ENCODE measurements at places on chromosomes 16 and 17.

DNA sequence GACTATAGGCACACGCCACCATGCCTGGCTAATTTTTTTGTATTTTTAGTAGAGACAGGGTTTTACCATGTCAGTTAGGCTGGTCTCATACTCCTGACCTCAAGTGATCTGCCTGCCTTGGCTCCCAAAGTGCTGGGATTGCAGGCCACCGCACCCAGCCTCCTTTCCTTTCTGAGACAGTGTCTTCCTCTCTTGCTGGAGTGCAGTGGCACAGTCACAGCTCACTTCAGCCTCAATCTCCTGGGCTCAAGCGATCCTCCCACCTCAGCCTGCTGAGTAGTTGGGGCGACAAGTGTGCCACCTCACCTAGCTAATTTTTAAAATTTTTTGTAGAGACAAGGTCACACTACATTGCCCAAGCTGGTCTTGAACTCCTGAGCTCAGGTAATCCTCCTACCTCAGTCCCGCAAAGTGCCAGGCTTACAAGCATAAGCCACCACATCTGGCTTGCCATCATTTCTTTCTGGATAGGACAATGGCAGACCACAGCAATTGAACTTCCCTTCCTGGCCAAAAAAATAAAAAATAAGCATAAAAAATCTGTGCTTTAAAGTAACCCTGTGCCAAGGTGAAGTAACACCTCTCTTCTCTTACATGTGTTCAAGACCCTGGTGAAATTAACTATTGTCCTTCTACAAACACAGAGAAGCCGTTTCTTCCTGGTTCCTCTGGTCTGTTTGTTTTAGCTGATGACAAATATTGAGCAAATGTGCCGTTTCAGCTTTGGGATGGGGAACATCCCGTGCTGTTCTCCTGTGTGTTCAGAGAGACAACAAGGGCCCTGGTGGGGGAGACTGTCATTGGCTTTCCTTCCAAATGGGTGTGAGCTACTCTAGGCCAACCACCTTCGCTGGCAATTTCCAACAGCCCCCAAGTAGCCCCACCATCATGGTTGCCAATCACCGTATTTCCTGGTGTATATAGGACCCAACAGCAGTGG is 60.2 kb downstream of the EMP2 start:
- no peak for DNase-seq

- peak; percentile 43 for DNase-seq
These were observed 20.8 kb upstream of the ZNF423 start for GRCh38 chr16:49876716-49877129.

GRCh38 chr16:88939972-88940861 is 36.8 kb downstream of the CBFA2T3 start:
- DNase-seq, result no peak

DNA sequence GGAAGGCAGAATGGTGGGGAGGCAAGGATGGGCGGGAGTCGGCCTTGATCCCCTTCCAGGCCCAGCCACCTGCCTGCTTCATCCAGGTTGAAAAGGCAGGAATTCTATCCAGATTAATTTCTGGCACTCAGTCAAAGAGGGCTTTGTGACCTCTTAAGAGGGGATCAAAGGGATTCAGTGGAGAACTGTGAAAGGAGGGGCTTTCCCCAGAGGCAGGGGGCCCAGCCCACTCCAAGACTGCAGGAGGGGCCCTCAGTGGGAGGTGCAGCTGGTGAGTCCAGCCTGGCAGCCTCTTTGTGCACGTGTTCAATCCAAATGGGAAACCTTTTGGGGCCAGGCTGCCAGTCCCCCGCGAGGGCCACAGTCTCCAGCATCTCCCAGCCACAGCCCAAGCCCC is 148.5 kb upstream of the PLCG2 start:
- DNase-seq, result no peak

DNA sequence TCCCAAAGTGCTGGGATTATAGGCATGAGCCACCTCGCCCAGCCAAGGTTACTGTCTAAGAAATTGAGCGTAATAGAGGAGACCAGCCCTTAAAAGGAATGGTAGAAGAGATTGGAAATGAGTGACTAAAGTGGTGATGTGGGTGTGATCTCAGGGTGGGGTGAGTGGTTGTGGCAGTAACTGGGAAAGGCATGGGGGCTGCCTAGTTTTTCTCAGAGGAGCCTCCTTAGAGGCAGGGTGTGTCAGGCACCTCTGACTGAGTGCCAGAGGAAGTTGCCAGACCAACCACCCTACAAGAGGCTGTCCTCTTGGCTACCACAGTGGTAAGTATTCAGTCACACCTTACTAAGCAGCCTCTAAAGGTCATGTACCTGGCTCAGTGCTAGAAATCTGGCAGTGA is 8.9 kb downstream of the DUS2 start:
- DNase-seq, result peak; percentile 34

GRCh38 chr17:40472733-40473452 is 28.5 kb downstream of the TNS4 start:
- DNase-seq, result no peak

- no peak for DNase-seq
These were observed 10.5 kb downstream of the PDZD9 start for GRCh38 chr16:21990381-21990944.

DNA sequence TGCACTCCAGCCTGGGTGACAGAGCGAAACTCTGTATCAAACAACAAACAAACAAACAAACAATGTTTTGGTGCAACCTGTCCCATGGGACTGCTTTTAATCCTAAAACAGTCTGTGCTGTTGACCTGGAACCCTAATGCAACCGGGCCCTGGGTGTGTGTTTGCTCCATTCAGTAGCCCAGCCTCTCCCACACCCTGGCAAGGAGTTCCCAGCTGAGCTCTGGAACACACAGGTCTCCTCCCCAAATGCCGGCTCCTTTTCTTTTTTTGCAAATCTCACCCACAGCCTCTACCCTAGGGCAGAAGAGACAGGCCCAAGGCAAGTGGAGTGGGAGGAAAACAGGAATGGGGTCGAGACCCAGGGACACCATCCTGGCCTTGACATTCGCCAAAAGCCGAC is 29.8 kb upstream of the RASD1 start:
- no peak for DNase-seq

- DNase-seq, result peak; percentile 5
These were observed 21.5 kb upstream of the PSMD7 start for GRCh38 chr16:74275031-74275636.

DNA sequence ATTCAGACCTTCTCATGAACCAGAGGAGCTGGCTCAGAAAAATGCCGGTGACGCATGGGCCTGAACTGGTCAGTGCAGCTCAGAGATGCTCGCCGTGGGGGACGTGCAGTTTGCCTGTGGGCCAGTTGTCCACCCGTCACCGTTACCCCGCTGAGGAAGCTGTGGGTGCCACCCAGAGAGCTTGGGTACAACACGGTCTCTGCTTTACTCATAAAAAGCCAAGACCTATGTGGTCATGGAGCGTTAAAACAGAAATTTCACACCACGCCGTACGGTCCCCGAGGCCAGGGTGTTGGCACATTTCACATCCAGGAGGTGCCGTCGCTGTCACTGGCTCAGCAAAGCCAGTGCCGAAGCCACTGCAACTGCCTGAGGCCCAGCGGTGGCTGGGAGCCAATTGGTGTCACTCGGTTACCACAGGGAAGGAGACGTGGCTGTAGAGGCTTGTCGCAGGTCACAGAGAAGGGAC is 120.9 kb downstream of the METRNL start:
- DNase-seq, result no peak

- no peak for DNase-seq
These were observed 5.0 kb downstream of the LYRM1 start for GRCh38 chr16:20905576-20905975.

DNA sequence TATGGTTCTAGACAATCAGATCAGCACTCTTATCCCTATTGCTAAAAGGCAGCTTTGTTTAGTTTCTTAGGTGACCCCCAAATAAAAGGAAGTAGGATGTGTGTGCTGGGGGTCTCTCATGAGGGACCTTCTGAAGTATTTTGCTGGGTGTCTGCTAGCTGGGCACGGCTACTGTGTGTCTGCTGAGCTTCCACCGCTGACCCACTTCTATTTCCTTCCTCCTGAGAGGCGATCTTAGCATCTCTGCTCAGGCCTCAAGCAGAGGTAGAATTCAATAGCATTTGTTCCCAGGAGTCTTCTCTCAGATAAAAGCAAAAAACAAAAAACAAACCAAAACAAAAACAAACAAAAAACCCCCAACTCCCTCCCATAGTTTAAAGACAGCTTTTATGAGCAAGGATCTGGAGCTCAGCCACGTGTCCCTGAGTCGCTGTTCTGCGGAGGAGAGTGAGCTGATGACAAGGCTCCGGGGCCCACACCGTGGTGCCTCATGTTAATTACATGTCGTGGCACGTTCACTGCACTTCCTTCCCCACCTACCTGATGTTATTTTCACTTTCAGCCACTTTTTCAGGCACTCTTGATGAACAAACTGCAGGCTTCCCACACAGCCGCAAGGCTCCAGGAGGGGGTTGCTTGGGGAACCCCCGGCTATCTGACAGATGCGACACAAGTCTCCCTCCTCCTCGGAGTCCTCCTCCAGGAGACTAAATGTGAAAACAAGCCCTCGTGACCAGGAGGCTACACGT is 83.5 kb downstream of the MARCHF10 start:
- no peak for DNase-seq

- DNase-seq, result peak; percentile 79
These were observed 75.0 kb downstream of the RPTOR start for GRCh38 chr17:80619535-80620235.

- DNase-seq, result no peak
These were observed 17.6 kb upstream of the ITGAM start for GRCh38 chr16:31242206-31242605.

GRCh38 chr17:21167303-21167702 is 40.5 kb downstream of the DHRS7B start:
- no peak for DNase-seq

GRCh38 chr17:48841395-48841831 is 10.6 kb downstream of the CALCOCO2 start:
- no peak for DNase-seq

DNA sequence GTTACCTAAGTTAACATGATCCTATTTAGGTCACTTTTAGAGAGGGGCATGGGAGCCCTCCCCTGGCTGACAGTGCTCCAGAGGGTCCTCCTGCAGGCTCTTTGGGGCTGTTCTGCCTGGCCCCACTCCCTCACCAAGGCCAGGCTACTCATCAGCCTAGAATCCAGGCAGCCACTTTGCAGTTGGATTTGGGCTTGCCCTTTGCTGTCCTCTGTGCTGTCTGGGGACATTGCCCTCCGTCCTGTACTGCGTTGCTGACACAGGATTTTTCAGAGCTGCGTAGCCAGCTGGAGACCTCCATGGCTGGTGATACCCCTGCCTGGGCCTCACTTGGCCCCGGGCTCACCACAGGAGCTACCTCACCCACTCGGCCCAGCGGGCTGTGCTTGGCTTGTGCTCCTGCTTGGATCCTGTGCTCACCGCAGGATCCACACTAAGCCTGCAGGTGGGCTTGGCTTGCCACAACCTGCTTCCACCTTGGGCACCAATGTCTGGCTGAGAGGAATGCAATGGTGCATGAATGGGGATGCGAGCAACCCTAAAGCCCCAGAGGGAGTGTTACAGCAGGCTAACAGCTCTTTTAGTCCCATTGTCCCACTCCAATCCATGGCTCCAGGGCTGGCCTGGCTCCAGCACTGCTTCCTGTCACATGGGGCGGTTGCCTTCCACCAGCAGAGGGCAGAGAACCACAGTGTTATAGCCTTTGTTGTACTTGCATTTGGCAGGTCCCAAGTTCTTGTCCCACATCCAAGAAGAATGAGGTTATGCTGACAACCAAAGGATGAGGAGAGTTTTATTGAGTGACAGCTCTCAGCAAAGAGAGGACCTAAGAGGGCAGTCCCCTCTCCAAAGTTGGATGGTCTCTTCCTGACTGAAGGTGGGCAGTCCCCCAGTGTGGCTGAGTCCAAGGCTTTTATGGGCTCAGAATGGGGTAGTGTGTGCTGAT is 21.5 kb downstream of the CCL4 start:
- DNase-seq, result no peak

GRCh38 chr17:81509972-81510784 is 2.4 kb downstream of the ACTG1 start:
- no peak for DNase-seq

DNA sequence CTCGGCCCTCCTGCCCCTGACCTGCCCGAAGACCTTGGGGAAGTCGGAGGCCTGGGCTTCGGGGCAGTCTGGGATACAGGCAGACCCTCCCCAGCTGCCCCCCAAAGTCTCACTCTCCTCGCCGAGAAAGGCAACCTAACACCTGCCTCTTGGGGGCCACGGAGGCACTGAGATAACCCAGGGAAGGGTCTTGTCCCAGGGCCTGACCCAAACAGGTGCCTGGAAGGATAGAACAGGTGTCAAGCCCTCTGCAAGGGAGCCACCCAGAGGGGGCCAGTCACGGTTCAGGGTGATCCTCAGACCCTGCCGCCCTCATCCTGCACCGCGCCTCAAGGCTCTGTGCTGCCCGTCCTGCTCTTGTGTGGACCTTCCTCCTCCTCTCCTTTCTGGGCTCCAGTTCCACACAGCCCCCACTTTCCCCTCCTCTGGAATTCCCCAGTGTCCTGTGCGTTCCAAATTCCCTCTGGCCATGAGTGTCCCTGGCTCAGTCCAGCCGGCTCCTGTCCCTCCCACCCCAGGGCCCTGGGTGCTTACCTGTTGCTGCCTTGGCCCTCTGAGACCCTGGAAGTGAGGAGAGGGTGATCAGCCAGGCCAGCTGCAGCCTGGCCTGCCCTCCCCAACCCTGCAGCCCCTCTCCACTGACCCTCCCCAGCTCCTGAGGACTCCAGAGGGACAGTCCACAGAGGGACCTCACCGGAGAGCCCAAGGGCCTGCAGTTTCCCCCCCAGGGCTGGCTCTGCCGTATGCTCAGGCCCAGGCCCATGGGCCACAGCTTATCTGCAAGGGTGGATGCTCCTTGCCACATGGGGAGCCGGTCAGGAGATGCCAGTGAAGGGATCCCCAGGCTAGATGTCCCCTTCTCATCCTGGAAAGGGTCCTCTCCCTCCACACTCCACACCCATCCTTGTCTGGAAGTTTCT is 3.8 kb downstream of the PRSS27 start:
- DNase-seq, result no peak

- DNase-seq, result no peak
These were observed 16.8 kb downstream of the SNX20 start for GRCh38 chr16:50664270-50664669.

DNA sequence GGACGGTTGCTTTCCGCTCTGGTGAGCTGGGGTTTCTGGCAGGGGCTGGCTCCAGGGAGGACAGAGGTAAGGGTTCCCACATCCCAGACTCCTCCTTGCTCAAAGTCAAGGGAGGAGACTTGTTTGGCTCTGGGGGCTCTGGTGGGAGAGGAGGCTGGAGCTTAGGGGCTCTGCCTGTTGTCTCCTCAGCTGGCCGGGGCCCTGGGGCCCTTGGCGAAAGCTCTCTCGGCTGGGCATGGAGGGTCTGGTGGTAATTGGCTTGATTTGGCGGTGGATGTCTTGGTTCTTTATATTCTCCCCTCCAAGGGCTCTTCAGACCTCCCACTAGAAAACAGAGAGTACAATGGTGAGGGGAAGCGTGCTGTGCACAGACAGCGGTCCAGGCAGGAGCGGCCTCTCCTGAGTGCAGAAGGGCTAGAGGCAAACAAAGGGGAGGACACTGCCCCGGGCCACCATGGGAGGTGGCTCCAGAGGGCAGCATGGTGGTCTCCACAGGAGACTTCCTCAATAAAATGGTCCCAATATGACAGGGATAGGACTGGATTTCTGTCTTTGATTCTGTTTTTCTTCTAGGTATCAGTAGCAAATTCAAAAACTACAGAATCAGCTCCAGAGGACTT is 5.7 kb upstream of the SPATA32 start:
- DNase-seq, result no peak
